ENCODE measurements at places on chromosomes 12 and 14.

- no peak for DNase-seq
These were observed 125.4 kb downstream of the SLC38A6 start for GRCh38 chr14:61106271-61106958.

GRCh38 chr14:54105406-54105805, 148.8 kb upstream of the BMP4 start:
- no peak for DNase-seq

- DNase-seq: no peak
These were observed 81.3 kb downstream of the VEZT start for GRCh38 chr12:95298916-95299315.

- DNase-seq: no peak
These were observed 4.8 kb upstream of the NINJ2 start for GRCh38 chr12:668090-668481.

- no peak for DNase-seq
These were observed 1674.7 kb upstream of the SEL1L start for GRCh38 chr14:83208341-83208740.

- no peak for DNase-seq
These were observed 9.1 kb upstream of the CCDC198 start for GRCh38 chr14:57502586-57503254.

GRCh38 chr14:73771848-73772638, 57.9 kb upstream of the PNMA1 start:
- DNase-seq: no peak

- peak; percentile 68 for DNase-seq
These were observed 8.9 kb downstream of the IKZF4 start for GRCh38 chr12:56029666-56030293.

GRCh38 chr12:102869571-102869970, 47.5 kb downstream of the PAH start:
- DNase-seq: no peak

- peak; percentile 86 for DNase-seq
These were observed 98.4 kb downstream of the EFCAB11 start for GRCh38 chr14:89855961-89856656.

GRCh38 chr12:27674989-27675388, 21.3 kb upstream of the REP15 start:
- DNase-seq: no peak

- peak; percentile 76 for DNase-seq
These were observed 3.4 kb downstream of the APOLD1 start for GRCh38 chr12:12788675-12789368.

GRCh38 chr12:131829791-131830334, 1.7 kb downstream of the MMP17 start:
- DNase-seq: no peak

DNA sequence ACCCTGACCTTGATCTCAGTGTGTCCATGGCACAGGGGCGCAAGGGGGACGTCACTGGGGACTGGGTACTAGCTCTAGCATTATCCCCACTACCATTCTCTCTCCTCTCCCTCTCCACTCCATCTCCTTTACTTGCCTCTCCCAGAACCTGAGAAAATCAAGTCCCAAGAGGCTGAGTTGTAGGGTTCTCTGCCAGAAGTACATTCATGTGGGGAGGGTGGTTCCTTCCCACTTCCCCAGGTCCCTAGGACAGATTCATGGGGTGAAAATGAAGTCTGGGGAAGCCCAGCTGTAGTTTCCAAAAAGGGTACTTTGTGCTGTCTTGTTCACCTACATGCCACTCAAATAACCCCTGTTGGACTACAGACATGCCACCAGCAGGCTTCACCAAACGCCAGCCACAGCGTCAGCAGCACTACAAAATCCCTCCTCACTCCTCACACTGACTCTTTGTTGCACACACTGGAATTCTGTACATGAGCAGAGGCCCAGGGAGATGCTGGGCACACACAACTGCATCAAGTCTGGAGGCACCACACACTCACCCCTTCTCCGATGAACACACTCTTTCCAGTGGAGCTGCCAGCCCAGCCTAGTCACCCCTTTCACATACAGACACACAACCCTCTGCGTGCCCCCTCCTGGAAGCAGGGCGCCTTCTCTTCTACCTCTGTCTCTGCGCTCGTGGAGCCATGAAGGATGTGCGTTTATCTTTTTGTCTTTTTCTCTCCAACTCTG, 6.9 kb downstream of the RARG start:
- peak; percentile 47 for DNase-seq

- DNase-seq: no peak
These were observed 17.3 kb upstream of the CHGA start for GRCh38 chr14:92905667-92906066.

DNA sequence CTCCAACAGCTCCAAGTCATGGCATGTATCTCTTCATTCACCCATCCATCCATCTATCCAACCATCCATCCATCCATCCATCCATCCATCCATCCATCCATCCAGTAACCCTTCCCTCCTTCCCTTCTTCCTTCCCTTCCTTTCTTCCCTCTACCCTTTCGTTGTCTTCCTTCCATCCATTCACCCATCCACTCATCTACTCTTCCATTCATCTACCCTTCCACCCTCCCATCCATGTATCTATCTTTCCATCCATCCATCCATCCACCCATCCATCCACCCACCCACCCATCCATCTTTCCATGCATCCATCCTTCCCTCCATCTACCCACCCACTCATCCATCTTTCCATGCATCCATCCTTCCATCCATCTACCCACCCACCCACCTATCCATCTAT, 53.2 kb upstream of the FBXO21 start:
- no peak for DNase-seq

GRCh38 chr12:63420206-63420644, 248.1 kb downstream of the DPY19L2 start:
- peak; percentile 59 for DNase-seq

DNA sequence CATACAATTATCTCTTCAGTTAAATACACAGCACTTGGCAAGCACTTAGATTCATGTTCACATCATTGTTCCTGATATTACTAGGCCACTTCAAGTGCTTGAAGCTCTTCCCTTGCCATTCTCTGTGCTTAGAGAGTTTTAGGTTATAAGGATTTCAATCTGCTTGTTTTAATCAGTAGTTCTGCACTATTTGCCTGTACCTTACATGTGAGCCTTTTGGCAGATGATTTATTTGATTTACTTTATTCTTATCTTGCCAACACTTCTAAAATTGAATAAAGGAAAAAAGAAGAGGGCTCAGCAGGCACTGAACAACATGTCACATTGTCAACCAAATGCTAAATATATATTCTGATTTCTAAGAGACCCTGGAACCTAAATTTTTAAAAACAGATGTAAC, 363.8 kb upstream of the USP15 start:
- DNase-seq: no peak

- DNase-seq: no peak
These were observed 50.5 kb upstream of the PNMA1 start for GRCh38 chr14:73764406-73765280.

GRCh38 chr14:99252940-99253868, 18.8 kb downstream of the BCL11B start:
- no peak for DNase-seq

DNA sequence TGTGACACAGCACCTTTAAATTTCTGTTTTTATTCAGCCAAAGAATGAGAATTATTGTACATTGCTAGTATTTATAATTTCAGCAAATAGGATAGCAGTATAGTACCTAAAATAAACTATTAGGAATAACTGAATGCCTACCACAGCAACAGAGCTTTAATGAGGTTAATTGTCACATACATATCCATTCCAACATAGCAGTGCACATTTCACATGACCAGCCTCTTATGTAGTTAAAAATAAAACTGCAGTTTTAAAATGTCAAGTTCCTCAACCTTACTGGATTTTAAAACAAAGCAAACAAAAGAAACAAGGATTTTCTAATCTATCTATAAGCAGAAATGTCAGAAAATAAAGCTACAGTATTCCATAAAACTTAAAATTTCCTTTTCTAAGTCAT, 50.6 kb upstream of the TTC7B start:
- no peak for DNase-seq

DNA sequence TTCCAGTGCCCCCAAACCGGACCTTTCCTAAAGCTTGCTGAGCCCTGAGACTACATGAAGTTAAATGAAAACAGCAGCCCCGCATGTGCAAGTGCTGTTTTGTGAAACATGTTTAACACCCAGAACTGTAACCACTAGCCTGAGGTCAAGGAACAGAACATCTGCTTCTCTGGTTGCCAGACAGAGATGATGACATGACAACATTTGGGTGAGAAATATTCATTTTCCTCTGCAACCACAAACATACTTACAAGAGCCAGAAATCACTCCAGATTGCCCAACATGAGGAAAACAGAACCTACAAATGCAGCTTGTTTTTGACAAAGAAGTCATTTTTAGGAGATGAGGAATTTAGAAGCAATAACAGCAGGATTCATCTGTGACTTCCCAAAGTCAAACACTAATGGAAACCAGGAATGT, 110.4 kb downstream of the BCAT1 start:
- peak; percentile 99 for DNase-seq

GRCh38 chr12:94208622-94208966, 60.2 kb downstream of the PLXNC1 start:
- DNase-seq: no peak

- peak; percentile 87 for DNase-seq
These were observed 5.6 kb upstream of the CRIP1 start for GRCh38 chr14:105480807-105481801.

GRCh38 chr12:95922231-95922630, 20.2 kb downstream of the CCDC38 start:
- no peak for DNase-seq

GRCh38 chr14:35808076-35808637, 938 bp downstream of the RALGAPA1 start:
- DNase-seq: no peak

- no peak for DNase-seq
These were observed 44.2 kb upstream of the TSPAN9 start for GRCh38 chr12:3032770-3033538.

GRCh38 chr12:75921622-75922289, 109.8 kb downstream of the PHLDA1 start:
- DNase-seq: no peak

- DNase-seq: peak; percentile 95
These were observed 147.6 kb downstream of the CHST11 start for GRCh38 chr12:104604070-104604994.
